NCI-H510A (cell line): ENCODE measurements at places on chromosomes 13 and 19.

DNA sequence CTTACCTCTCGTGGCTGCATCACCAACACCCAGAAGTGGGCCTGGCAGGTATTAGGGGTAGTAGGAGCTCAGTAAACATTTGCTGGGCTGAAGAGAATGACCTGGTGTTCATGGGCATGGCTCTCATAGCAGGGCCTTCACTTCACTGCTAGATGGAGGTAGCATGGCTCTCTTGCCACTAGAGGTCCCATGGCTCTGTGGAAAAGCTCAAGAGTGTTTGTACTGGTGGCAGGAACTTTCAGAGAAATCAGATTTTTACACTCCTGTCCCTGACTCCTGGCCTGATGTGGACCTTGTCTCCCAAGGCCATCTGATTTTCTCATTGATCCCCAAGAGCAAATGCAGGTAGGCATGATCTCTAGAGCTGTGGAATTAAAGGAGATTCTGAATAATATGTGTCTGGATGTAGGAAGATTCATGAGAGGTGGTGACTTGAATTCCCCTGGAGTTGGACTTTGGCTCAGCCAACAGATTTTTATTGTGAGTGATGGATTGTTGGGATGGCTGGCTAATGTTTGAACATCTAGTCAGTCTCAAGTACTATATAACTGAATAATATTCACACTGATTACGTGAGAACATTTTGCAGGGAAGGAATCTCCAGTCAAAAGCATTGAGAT, 5.7 kb downstream of the ZNF574 start:
- no peak for DNase-seq

GRCh38 chr19:1430246-1430645, 8.0 kb upstream of the RPS15 start:
- no peak for DNase-seq

DNA sequence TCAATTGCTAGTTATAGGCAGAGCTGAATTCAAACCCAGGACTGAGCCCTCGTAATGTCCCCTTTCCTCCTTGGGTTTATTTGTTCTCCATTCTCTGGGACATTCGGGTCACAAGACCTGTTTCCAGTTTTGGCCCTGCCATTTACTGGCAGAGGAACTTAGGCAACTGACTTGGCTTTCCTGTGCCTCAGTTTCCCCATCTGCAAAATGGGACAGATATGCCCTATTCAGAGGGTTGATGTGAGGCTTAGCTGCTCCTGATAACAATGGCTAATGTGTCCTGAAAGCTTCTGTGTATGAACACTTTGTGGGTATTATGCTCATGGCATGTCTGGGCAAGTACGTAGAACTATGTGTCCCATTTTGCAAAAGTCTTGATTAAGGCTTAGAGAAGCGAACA, 996 bp downstream of the ZNF524 start:
- DNase-seq: no peak

DNA sequence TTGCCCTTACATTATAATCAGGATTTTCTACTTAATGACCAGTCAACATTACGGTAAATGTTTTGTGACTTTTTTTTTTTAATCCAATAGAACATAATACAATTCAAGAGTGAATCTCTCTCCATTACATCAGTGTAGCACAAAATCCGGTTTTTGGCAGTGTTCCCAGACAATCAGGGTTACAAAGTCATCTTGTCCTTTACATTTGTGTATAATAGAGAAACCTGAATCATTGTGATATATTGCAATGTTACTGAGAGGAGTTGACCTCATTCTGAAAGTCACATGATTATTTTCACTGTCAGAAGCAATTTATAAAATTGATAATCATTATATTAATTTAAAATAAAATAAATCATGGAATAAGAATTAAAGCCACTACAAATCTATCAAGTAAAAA, 1346.0 kb upstream of the SPRY2 start:
- DNase-seq: no peak

DNA sequence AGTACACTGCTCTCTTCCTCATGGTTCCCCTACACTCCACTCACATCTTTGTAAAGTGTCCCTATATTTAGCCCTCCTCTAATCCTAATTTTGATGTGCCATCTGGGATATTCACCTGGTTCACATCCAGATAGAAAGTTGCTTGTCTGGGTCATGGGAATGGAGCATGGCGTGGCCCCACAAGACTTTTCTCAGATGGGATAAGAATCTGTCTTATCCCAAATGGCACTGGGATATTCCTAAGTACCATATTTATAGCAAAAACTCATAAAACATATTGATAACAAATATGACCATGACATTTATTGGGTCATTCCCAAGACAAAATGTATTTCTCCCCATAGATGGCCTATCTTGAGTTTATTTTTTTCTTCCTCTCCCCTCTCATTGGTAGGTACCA, 49.5 kb upstream of the POMP start:
- no peak for DNase-seq

DNA sequence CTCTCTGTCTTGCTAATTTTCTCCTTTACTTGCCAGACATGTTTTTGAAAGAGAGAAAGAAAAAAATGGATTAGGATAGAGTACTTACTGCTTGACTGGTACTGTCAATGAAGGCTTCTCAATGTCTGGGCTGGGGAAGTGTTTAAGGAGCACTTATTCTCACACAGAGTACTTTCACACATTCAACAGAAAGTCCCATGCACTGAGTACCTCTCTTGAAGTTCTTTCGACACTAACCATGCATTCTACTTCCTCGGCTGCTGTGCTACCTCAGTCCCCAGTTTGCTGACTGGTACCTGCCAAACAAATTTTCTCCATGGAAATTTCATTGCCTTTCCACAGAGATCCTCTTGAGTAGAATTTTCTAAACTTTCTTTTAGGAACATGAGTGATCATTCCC, 281.9 kb downstream of the RBM26 start:
- DNase-seq: no peak

DNA sequence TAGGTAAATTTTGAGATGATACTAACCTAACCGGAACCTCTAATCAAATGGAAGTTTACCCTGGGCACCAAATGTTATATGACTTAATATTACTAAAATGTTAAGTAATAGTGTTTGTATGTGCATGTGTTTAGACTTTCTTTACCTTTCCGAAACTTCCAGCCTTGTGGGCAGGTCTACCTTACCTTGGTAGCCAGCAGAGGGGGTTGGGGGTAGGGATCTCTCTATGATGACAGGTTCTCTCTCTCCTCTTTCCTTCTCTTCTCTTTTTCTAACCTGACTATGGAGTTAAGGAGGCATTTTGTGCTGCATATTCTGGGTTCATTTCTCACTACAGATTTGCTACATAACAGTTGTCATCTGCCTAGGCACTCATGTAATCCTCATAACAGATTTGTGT, 6.8 kb upstream of the FRY start:
- no peak for DNase-seq

DNA sequence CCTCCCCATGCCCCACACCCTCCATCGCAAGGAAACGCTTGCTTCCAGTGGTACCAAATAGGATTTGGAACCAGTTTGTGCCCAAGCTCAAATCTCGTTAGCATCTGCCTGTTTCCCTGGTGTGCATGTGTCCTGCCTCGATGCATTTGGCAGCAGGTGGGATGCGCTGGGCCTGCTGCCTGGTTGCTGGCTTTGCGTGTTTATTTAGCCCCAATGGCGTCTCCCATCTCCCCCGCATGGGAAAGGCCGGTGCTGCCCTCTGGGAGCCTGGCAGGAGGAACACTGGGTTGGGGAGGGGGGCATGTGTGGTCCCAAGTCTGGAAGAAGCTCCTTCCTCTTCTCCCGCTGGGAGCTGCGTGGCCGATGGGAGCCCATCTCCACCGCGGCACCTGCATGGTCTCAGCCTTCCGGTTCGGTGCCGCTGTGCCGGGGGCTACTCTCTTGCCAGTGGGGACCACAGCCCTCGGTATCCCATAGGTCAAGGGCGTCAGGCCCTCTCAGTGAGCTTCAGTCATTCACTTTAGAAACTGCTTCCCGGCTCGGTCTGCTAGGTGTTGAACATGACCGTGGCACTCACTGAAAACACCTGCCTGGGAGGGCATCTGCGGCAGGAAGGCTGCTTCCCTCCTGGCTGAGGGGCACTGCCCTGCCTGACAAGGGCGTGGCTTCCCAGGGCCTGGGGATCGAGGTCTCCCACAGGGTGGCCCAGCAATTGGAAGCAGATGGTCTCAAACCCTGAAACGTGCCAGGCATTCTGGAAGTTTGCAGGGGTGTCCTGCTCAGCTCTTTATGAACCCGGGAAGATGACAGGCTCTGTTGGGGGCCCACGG, 11.8 kb upstream of the F7 start:
- DNase-seq: no peak

DNA sequence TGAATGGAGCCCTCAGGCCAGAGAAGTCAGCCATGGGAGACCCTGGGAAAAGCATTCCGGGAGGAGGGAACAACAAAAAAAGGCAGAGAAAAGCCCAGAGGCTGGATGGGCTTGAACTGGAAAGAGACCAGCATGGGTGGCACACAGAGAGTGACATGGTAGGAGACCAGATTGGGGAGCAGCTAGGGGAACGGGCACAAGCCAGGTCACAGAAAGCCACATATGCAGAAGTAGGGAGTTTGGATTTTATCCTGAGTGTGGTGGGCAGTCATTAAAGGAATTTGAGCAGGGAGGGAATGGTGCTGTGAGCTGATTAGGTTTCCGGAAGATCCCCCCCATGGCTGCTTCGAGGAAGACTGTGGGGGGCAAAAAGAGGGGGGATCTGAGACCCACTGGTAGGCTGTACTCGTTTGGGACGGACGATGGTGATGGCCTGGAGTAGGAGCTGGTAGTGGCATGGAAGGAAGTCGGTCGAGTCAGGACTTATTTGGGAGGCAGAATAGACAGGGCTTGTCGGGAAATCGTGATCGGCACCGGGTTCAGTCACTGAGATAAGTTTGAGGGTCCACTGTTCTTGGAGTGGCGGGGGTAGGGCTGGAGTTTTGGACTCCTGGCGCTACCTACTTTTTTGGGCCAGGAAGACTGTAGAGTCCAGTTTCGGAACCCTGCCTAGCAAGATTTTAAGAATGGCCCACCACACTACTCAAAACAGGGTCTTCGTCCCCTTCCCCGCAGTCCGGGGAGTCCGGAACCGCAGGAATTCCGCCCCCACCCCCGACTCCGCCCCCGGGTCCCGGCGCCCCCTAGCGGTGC, 949 bp downstream of the SERTAD1 start:
- no peak for DNase-seq

DNA sequence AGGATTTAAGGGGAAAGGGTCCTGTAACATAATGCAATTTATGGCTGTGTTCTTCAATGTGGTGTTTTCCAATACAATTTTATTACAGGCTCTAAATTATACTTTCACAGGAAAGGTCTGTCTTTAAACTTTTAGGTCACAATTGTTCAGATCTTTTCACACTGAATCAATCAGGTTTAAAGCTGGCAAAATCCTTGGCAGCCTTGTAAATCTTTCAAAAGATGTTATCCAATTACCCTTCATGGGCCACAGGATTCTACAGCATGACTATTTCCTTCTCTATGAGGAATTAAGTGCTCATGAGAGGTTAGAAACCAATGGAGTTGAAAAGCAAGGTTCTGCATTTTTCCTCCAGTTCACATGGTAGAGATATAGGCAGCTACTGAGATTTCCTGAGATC, 211.5 kb upstream of the MIR17HG start:
- no peak for DNase-seq

DNA sequence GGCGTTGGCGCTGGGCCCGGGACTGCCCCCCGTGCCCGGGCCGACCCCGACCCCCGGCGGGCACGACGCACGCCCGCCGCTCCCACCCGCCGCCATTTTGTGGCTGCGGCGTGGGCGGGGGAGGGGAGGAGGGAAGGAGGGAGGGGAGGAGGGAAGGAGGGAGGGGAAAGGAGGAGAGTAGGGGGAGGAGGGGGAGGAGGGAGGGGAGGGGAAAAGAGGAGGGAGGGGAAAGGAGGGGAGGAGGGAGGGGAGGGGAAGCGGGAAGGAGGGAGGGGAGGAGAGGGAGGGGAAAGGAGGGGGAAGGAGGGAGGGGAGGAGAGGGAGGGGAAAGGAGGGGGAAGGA, at the start of gene BTBD2:
BTBD2 (minus strand) TSS at position 107 of the 343 bp plus-strand sequence; CDS start at position 96, 11 bp downstream.
- DNase-seq: peak; percentile 25

GRCh38 chr19:49243129-49243528, 81.9 kb downstream of the SLC6A16 start:
- DNase-seq: no peak

GRCh38 chr19:27694361-27695055, 1518.4 kb downstream of the UQCRFS1 start:
- no peak for DNase-seq

DNA sequence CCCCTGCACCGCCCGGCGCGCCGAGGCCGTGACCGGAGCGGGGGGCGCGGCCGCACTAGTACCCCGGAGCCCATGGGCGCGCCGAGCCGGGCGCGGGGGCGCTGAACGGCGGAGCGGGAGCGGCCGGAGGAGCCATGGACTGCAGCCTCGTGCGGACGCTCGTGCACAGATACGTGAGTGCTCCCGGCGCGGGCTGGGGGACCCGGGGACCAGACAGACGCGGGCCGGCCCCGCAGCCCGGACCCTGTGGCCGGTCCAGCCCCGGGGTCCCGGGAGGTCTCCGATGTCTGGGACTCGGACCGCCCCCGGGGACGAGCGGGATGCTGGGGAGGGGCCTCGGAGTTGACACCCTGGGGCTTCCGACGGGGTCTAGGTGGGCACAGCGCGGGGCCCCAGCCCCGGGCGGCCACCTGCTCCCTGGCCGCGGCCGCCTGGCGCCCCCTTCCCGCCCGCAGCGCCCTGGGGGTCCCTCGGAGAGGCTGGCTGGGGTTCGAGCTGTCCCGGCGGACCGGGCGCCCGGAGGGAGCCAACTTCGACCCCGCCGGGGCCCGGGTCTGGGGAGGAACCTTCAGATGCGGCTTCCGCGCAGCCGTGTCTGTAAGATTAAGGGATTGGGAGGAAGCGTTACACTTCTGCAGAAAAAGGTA, 568 bp downstream of the ATP11A start:
- no peak for DNase-seq

DNA sequence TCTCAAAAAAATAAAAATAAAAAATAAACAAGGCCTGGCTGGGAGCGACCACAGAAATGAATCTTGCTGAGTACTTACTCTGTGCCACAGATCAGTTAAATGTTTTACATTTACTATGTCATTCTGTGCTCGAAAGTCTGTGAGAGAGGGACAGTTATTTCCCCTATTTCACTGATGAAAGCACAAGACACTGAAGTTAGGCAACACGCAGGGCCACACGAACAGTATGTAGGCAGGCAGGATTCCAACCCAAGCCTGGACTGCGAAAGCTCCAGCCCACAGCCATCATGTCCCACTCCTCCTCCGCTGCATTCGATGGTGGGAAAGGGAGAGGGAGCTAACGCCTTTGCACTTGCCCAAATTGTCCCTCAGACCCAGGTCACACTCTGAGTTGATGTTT, 34.2 kb downstream of the RUBCNL start:
- no peak for DNase-seq

DNA sequence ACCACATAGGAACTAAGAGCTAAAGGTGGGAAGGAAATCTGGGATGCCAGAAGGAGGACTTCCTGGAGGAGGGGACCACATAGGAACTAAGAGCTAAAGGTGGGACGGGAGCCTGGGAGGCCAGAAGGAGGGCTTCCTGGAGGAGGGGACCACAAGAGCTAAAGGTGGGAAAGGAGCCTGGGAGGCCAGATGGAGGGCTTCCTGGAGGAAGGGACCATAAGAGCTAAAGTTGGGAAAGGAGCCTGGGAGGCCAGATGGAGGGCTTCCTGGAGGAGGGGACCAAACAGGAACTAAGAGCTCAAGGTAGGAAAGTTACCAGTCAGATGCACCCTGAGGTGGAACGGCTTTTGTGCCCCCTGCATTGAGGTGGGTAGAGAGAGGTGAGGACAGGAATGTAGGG, 9.8 kb upstream of the FCHO1 start:
- no peak for DNase-seq

- DNase-seq: no peak
Observed at GRCh38 chr13:47250146-47250545, 353.3 kb upstream of the HTR2A start.
